ENCODE measurements at places on chromosomes 11 and 22.

DNA sequence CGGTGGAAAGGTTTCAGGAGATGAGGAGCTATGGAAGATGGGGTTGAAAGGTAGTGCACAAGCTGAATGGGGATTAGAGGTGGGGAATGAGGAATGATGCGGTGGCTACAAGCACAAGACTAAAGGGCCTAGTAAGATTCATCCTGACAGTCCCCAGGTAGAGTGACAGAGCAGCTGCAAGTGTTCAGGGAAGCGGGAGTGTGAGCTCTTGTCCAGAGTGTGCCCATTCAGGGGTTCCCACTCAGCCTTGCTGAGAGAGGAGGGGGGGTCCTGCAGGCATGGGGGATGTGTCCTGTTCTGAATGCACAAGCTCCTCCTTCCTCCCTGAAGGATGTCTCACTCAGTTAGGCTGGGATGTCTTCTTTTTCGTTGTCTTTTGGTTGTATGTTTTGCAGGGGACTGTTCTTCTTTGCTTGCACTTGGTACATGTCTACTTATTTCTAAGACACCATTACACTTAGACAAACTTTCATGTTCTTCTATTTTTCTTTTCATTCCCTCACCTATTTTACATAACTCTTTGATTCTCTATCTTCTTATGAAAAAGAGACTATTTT is 25.8 kb upstream of the CLPB start:
- no peak for DNase-seq

DNA sequence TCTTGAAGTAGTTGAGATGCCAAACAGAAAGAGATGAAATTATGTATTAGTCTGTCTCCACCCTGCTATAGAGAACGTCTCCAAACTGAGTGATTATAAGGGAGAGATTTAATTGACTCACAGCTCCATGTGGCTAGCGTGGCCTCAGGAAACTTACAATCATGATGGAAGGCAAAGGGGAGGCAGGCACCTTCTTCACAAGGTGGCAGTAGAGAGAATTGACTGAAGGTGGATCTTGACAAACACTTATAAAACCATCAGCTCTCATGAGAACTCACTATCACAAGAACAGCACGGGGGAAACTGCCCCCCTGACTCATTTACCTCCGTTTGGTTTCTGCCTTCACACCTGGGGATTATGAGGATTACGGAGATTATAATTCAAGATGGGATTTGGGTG is 794.0 kb downstream of the CNTN5 start:
- no peak for DNase-seq

- DNase-seq, result no peak
These were observed 7.2 kb downstream of the UCP2 start for GRCh38 chr11:73975479-73975757.

- no peak for DNase-seq
These were observed 72.7 kb upstream of the PRDM11 start for GRCh38 chr11:45073685-45074141.

- DNase-seq, result no peak
These were observed 57.7 kb downstream of the CABIN1 start for GRCh38 chr22:24068717-24069297.

- DNase-seq, result no peak
These were observed 11.9 kb downstream of the KIRREL3 start for GRCh38 chr11:126988655-126989054.

DNA sequence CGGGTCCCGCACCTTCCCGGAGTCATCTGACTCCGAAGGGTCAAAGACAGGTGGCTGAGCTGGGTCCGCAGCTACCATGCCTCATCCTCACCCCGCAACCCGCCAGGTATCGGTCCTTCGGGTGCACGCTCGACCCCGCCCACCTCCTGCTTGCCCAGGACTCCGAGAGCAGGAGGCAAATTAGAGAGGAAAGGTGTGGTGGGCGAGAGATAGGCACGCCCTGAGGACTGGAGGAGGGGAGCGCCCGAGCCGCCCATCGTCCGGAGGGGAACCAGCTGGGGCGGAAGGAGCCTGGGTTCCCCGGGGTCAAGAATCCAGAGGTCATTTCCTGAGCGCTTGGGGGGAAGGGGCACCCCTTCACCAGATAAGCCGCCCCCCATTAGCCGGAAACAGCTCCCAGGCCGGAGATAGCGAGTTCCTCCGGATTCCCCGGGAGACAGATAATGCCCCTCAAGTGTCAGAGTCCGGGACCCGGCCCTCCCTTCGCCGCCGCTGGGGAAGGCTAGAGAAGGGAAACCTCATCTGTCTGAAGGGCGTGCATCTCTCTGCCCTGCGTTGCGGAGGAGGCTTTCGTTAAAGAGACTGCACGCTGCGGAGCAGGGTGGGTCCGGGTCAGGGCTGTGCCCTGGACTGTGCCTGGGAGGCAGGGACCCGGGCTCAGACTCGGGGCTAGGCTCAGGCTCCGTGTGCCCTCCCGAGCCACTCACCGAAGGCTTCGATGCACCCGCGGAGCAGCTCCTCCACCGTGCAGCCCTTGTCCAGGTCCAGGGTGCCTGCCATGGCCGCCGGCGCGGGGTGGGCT is 1.7 kb downstream of the RASGRP2 start:
- DNase-seq, result no peak

All from SW 1271 (cell line).